ENCODE measurements at places on chromosomes 12 and 14.

GRCh38 chr12:131710464-131711457 lies at the start of gene SFSWAP:
Gene SFSWAP, plus strand, starts transcription at chr12:131711090. Its CDS starts 140 bp downstream, at chr12:131711230.
- peak; percentile 45 for DNase-seq

- no peak for DNase-seq
These were observed 20.2 kb upstream of the KRT8 start for GRCh38 chr12:52924764-52925716.

GRCh38 chr12:52073531-52074381 lies 4.0 kb downstream of the ATG101 start:
- DNase-seq: no peak

- no peak for DNase-seq
These were observed 79.0 kb downstream of the PRIMA1 start for GRCh38 chr14:93709249-93709648.

- no peak for DNase-seq
These were observed 316.3 kb downstream of the GPHN start for GRCh38 chr14:66824251-66824650.

DNA sequence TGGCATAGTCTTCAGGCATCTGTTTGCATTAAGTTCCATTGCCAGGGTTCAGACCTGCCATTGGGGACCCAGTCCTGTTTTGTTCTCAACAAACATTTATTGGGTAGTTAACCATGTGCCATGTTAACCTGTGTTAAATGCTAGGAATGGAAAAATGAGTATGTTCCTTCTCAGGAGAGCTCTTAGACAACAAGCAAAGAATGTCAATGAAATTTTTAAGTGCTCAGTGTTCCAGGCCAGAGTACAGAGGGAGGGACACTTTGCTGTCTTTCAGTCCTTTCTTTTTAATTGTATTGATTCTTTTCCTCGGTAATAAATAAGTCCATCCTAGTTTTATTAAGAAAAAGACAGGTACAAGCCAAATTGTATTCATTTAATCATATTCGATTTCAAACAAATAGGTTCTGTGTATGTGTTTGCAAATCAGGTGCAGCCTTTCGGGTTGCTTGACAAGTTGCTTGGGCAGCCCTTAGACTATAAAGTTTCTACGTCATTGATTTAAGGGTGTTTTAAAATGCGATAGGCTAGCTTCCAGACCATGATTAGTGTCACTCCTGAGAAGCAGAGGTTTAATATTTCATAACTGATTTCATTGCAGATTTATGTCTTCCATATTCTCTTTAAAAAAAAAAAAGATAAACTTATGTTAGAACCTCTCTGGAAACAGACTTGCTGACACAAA lies 123.1 kb downstream of the DERA start:
- no peak for DNase-seq

- no peak for DNase-seq
These were observed 2.4 kb downstream of the KRT76 start for GRCh38 chr12:52774629-52775250.

GRCh38 chr14:99166506-99166905 lies 105.5 kb downstream of the BCL11B start:
- no peak for DNase-seq

- no peak for DNase-seq
These were observed 61.0 kb downstream of the FOXN4 start for GRCh38 chr12:109247831-109248654.

Measured in activated CD8-positive, alpha-beta memory T cell treated with anti-CD3 and anti-CD28 coated beads for 1 hour (primary cell).